WTC11 (cell line): ENCODE measurements at places on chromosomes 13 and 19. TPM values are rescaled to one million over a fixed set of nuclear protein-coding genes. Genes with fewer than 3 reads are reported as not detected.

The LIM2 gene
- total RNA-seq = not detected in 3 replicates

The CACNG8 gene
- 12.5 to 15.7 TPM (median 15.1 TPM) in 3 replicates for total RNA-seq

The RAB4B gene
- 29.7 to 34.1 TPM (median 30.5 TPM) in 3 replicates for total RNA-seq

The CAMSAP3 gene
- 27.8 to 34.6 TPM (median 32.1 TPM) in 3 replicates for total RNA-seq
